Metanephros (tissue), 2 donors: ENCODE measurements at places on chromosomes 13 and 19. TPM values are rescaled to one million over a fixed set of nuclear protein-coding genes. Genes with fewer than 3 reads are reported as not detected.

The C19orf85 gene
- not detected for total RNA-seq

The PRSS57 gene
- total RNA-seq, result 3.1 TPM

The SLC1A6 gene
- 0.47 TPM for total RNA-seq

The AMH gene
- 1.3 TPM for total RNA-seq

The ZSCAN4 gene
- total RNA-seq, result not detected

The DGKH gene
- 15.5 TPM for total RNA-seq

The SELENOW gene
- total RNA-seq, result 172 TPM

The KLK2 gene
- not detected for total RNA-seq

The LMTK3 gene
- total RNA-seq, result 1.9 TPM

The HCN2 gene
- total RNA-seq, result 0.53 TPM

The TNNI3 gene
- 1.1 TPM for total RNA-seq

The PSG3 gene
- not detected for total RNA-seq

The FFAR3 gene
- total RNA-seq, result 0.76 TPM

The SF3A2 gene
- total RNA-seq, result 89.5 TPM

The LILRB4 gene
- 2.9 TPM for total RNA-seq

The ANGPTL8 gene
- 2.6 TPM for total RNA-seq

The ZNF491 gene
- 3.8 TPM for total RNA-seq

The FOXA3 gene
- total RNA-seq, result 1.3 TPM

The PSG11 gene
- total RNA-seq, result not detected

The LRCH1 gene
- total RNA-seq, result 28.4 TPM

The ZNF578 gene
- 6.3 TPM for total RNA-seq

The INSR gene
- total RNA-seq, result 85.7 TPM

The ZNF69 gene
- 23.3 TPM for total RNA-seq
